Muscle of arm (tissue), 14 donors: ENCODE measurements at places on chromosomes 6 and 20.

- DNase-seq, result no peak
These were observed 127.0 kb downstream of the MCHR2 start for GRCh38 chr6:99867026-99867425.

DNA sequence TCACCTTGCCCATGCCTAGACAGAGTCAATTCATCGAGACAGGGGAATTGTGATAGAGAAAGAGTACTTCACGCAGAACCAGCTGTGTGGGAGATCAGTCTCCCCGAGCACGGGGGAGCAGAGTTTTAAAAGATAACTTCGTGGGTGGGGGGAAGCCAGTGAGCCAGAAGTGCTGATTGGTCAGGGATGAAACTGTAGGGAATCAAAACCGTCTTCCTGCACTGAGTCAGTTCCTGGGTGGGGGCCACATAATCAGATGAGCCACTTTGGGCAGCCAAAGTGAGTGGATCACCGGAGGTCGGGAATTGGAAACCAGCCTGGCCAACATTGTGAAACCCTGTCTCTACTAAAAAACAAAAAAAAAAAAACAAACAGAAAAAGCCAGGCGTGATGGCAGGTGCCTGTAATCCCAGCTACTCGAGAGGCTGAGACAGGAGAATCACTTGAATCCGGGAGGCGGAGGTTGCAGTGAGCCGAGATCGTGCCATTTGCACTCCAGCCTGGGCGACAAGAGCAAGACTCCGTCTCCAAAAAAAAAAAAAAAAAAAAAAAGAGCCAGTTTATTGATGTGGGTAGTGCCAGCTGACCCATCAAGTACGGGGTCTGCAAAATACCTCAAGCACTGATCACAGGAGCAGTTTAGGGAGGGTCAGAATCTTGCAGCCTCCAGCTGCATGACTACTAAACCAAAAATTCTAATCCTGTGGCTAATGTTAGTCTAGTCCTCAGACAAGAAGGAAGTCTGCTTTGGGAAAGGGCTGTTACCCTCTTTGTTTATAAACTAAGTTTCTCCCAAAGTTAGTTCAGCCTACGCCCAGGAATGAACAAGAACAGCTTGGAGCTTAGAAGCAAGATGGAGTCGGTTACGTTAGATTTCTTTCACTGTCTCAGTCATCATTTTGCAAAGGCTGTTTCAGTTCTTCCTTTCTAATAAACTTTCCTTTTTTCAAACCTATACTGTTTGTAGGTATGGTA lies 3.9 kb upstream of the TRIM39 start:
- no peak for DNase-seq

- DNase-seq, result peak; percentile 45
These were observed 1176.0 kb upstream of the GJE1 start for GRCh38 chr6:140956571-140957369.

DNA sequence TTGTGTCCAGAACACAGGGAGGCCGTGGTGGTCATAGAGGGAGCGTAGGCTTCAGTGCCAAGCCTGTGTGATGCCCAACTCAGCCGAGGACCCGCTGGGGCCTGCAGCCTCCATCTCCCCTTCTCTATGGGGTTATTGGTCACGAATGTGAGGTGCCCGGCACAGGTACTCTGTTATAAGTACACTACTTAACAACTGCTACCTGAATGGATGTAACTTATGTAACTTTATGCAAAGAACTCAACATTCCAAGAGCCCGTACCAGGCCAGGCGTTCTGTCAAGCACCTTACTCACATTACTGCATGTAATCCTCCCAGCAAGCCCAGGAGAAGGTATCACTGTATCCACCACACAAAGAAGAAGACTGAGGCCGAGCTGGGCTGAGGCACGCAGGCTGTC lies 24.5 kb upstream of the TBXT start:
- DNase-seq, result no peak

- DNase-seq, result peak; percentile 88
These were observed 2.5 kb downstream of the MYMX start for GRCh38 chr6:44219053-44219814.

GRCh38 chr6:144304223-144304848 lies 19.2 kb downstream of the UTRN start:
- DNase-seq, result no peak

DNA sequence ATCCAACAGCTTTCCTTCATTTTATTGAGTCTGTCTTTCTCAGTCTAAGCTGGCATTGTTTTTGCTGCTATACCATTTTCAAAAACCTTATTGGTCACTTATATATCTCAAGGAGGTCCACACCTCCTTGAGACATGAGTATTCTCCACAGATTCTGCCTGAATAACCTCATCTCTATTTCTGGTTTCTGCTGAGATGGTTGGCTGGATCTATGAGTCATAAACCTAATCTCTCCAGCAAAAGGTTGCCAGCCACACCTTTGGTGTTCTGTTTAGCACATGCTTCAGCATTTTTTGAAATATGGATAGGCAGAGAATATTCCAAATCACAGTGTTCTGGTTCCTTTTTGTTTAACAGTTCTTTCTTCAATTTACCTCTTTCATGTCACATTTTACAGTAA lies 40.8 kb upstream of the TMEM244 start:
- no peak for DNase-seq

- DNase-seq, result no peak
These were observed 620.4 kb upstream of the MANEA start for GRCh38 chr6:94956910-94957309.

DNA sequence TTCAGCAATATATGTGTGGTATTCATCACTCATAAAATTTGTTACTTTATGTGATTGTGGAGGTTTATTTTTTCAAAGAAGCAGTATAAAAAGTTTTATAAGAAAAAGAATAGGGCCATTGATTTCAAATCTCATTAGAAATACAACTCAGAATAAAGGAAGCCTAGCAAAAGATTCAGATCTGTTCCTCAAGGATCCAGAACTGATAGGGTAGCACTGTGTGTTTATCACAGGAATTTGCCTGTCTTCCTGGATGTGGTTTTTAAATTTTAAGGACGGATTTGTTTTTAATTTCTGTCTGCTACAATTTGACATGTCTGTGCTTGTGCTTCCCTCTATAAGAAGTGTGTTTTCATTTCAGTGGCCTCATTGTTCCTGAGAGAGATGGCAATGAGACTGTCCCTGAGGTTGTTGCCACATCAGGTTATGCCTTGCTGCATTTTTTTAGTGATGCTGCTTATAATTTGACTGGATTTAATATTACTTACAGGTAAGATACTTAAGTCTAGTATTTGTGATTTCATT lies 74.6 kb downstream of the ATRN start:
- DNase-seq, result no peak

DNA sequence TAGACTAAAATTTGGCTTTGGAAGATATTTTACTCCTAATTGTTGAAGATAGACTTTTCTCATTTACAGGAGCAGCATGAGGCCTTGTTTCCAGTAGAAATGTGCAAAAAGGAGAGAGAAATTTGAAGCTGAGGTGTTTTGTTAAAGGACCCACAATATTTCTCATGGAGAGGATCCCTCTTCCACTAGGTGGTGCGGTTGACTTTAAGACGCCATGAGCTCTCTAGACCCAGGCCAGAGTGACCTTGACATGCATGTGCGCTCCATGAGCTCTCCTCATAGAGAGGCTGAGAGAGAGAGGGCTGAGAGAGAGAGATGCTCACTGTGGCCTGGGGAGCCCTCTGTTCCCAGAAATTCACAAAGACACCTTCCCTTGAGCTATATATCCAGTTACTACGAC lies 861.2 kb upstream of the EYS start:
- no peak for DNase-seq

GRCh38 chr20:64039293-64040160 lies 3.5 kb downstream of the C20orf204 start:
- DNase-seq, result no peak

GRCh38 chr6:17842934-17843821 lies 136.5 kb upstream of the NUP153 start:
- no peak for DNase-seq

DNA sequence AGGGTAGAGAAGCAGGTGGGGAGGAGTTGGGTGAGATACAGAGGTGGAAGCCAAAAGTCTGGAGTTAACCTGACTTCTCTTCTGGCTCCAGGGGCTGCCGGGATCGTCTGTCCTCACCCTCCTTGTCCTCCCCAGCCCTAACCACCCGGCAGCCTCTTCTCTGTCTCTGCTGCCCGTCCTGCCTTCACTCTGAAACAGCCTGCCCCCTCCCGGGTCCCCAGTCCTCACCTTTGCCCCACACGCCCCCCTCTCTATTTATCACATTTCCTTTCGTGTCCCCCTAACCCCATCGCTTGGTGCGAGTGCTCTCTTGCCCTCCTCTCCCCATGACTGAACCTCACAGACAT lies 5.7 kb downstream of the RING1 start:
- DNase-seq, result no peak

GRCh38 chr6:90720404-90720803 lies 133.5 kb upstream of the MAP3K7 start:
- DNase-seq, result no peak

- DNase-seq, result no peak
These were observed 502.1 kb downstream of the PKHD1 start for GRCh38 chr6:51585264-51585663.

DNA sequence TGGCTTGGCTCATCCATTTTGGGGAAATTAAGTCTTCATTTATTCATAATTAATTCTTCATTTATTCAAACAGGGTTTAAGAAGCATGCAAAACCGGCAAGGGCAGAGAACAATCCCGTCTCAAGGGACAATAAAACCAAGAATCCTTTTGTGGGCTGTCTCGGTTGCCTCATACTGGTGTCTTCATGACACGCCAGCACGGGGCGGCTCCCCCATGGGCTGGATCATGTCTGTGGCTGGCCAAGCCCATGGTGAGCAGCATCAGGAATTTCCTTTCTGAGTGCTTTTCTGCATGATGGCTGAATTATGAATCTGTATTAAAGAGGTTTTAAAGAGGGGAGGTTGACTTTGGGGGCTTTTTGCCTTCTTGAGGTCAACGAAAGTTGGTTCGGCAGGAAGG lies 38.3 kb upstream of the DUSP22 start:
- no peak for DNase-seq

DNA sequence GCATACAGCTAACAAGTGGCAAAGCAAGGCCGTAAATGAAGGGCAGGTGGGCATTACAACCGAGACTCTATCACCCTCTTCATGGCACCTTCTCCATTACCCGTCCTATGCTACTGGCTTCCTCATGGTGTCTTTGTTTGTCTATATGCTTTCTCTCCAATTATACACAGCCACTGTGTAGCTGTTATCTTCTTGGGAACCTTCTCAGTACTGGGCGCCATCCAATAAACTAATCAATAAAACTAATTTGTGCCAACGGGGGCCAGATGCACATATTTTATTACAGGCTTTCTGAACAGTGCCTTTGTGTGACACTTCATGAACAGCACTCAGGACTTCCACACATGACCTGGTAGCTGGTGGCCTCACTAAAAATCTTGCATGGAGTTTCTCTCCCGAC lies 149.8 kb upstream of the PCSK2 start:
- DNase-seq, result no peak

DNA sequence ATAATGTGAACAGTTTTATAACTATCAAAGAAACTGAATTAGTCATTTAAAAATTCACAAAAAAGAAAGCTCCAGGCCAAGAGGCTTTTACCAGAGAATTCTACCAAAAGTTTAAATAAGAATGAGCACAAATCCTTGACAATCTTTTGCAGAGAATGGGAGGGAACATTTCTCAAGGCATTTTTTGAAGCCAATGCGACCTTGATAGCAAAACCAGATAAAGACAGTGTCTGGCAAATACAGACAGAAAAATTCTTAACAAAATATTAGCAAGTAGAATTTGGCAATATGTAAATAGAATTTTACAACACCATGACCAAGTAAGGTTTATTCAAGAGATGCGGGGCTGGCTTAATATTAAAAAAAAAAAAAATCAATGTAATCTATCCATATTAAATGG lies 41.7 kb downstream of the RNF24 start:
- DNase-seq, result no peak

- no peak for DNase-seq
These were observed 126.0 kb upstream of the LRFN2 start for GRCh38 chr6:40713002-40713719.

DNA sequence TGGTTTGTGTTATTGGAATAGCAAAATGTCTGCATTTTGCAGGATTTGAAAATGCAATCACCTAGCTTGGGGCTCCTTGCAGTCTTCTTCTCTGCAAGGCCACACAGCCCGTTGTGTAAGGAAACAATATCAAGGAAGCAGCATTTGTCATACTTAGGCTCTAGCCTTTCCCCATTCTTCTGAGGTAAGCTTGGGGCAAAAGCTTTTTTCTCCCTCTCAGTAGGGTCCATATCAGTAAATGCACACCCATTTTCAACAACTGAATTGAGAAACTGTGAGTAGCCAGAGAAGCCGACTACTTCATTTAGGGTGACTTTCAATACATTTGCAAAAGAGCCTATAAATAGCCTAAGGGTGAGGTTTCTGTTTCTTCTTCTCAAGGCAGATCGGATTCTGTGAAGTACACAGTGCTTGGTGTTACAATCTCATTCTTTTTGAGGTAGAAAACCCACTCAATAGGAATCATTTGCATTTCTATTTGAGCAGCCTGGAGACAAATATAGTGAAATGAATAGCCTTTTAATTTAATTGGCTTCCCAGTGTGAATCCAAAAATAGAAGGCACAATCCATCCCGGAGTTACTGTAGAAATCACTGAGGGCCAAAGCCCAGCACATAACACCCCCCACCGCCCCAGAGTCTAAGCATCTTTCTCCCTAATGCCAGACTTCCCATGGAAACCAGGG lies 61.8 kb downstream of the BTBD3 start:
- DNase-seq, result no peak

DNA sequence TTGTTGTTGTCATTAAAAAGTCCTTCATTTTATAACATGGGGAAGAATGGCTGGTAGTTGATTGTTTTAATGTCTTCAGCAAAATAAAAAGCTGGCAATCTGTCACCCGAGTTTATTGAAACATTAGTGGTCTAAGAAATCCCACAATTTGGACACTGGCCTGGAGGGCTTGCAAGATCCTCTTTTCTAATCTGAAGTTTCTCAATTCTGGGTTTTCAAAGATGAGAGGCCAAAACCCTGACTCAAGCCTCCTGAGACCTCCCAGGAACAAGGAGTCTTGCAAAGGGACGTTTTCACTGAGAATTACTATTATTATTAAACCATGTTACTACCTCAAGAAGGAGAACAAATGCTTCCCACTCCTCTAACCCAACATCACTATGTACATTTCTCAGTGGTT lies 19.5 kb downstream of the MAP1LC3A start:
- no peak for DNase-seq

- no peak for DNase-seq
These were observed 173.6 kb downstream of the COL21A1 start for GRCh38 chr6:56073761-56074160.

- no peak for DNase-seq
These were observed 770.5 kb upstream of the FLRT3 start for GRCh38 chr20:15107931-15108330.

- DNase-seq, result no peak
These were observed 8.5 kb upstream of the SLC22A2 start for GRCh38 chr6:160267102-160267501.

- no peak for DNase-seq
These were observed 24.4 kb downstream of the DNAH8 start for GRCh38 chr6:38739532-38739931.

DNA sequence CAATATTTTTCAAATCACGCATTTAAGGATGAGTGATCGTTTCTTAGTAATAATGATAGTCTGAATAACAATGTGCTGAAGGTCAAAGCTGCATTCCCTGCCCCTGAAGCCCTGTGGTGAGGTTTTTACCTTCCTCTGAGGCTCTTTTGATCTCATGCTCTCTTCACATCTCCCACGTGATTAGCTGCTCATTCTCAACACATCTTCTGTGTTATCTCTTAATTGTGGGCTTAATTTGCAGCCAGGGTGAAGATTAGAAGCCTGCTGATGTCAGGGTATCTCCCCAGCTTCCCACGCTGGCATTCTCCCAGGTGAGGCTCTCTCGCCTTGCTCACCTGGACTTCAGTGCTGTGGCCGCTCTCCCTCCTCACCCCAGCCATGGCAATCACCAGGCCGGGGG lies 109.7 kb upstream of the FOXQ1 start:
- no peak for DNase-seq
